Glomerular endothelial cell (primary cell): ENCODE measurements at places on chromosomes 6 and 20. TPM values are rescaled to one million over a fixed set of nuclear protein-coding genes. Genes with fewer than 3 reads are reported as not detected.
A peak's percentile ranks its signal among the peaks of the same experiment; 100 is the strongest.

- no peak for DNase-seq
Measured at GRCh38 chr6:16985513-16986284, 116.2 kb upstream of the STMND1 start.

GRCh38 chr20:32396646-32397160, 38.6 kb downstream of the ASXL1 start:
- no peak for DNase-seq

GRCh38 chr6:31004794-31005193, 5.5 kb upstream of the MUC22 start:
- DNase-seq: no peak

- peak; percentile 51 for DNase-seq
Measured at GRCh38 chr6:153023977-153024708, 21.6 kb upstream of the MTRF1L start.

- DNase-seq: no peak
Measured at GRCh38 chr6:43746613-43747102, 23.4 kb upstream of the VEGFA start.

DNA sequence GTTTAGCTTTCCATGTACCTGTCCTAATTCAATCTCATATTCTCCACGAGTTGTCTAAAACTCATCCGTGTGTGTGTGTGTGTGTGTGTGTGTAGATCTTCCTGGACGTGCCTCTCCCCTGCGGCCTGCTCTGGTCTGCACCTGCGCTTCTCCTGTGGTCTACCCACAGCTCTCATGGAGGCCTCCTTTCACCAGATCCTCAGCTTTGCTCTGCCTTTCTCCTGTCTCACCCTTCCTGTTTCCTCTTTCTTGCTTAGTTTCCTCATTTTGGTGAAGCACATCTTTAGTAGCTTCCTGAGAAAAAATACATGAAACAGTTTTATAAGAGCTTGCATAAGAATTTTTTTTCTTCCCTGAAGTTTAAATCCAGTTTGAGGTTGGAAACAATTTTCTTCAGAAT, 18.1 kb downstream of the SLX4IP start:
- no peak for DNase-seq

DNA sequence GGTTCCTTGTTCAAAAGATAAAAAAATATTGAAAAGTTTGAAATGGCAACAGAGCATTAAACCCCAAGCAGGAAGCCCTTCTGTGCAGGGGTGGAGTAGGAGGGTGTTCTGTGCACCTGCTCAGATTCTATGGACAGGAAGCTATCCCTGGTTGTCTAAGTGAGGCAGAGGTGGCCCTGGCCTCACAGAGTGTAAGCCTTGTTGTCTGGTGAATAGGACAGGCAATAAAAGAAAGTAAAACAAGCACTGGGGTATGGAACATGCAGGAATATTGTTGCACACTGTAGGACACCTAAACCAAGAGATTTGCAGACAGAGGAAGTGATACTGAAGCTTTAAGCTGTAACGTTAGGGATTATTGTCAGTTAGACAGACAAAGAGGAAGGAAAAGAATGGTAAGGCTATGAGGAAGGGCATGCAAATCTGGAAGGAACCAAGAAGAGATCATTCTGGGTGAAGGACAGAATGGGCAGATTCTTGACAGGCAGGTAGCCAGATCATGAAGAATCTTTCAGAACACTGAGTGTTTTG, 66.8 kb downstream of the TBC1D7 start:
- no peak for DNase-seq

GRCh38 chr6:75201901-75202672, 3.8 kb downstream of the COL12A1 start:
- DNase-seq: no peak

DNA sequence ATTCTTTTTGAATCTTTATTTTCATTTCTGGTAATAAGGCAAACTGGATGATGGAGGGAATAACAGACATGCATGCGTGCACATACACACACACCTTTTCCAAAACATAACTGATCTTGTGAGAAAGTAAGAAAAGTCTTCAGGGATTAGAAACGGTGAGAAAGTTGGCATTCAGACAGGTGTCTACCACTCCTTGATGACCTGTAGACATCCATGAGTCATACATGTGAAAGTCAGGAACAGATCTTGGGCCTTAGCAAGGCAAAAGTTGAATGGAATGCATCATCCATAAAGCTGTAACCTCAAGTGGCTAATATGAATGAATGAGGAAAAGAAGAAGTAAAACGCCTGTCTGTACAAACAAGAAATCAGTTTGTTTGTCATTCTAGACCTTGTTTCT, 97.3 kb downstream of the GRIK2 start:
- no peak for DNase-seq

GRCh38 chr20:20480689-20481088, 112.8 kb downstream of the INSM1 start:
- no peak for DNase-seq

DNA sequence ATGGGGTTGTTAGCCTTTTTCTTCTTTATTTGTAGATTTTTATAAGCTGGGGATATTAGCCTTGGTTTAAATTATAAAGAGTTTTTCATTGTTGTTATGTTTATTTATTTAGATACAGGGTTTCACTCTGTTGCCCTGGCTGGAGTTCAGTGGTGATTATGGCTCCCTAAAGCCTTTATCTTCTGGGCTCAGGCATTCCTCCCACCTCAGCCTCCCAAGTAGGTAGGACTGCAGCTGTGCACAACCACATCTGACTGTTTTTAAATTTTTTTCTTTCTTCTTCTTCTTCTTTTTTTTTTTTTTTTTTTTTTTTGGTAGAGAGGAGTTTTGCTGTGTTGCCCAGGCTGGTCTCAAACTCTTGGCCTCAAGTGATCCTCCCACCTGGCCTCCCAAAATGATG, 80.9 kb downstream of the UBE3D start:
- DNase-seq: no peak

DNA sequence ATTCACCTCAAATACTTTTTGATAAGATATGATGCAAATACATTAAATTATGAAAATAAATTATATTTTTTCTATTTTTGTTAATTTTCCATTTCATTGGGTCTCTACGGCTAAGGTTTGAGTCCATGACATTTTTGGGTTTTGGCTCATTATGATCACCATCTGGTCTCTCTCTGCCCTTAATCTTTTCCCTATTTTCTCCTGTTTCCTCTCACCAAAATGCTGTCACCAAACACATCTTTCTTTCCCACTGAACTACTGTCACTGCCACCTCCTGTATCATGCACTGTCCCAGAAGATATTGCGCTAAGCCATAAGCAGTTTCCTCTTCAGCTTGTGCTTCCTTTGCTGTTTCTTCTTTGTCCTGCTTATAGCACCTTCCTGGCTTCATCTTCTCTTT, 42.0 kb upstream of the OGFRL1 start:
- no peak for DNase-seq

GRCh38 chr6:154931711-154932424, 63.2 kb upstream of the TIAM2 start:
- DNase-seq: no peak

- DNase-seq: no peak
Measured at GRCh38 chr6:3052481-3053230, 15.6 kb upstream of the RIPK1 start.

- no peak for DNase-seq
Measured at GRCh38 chr20:60167812-60168211, 209.6 kb downstream of the CDH26 start.

DNA sequence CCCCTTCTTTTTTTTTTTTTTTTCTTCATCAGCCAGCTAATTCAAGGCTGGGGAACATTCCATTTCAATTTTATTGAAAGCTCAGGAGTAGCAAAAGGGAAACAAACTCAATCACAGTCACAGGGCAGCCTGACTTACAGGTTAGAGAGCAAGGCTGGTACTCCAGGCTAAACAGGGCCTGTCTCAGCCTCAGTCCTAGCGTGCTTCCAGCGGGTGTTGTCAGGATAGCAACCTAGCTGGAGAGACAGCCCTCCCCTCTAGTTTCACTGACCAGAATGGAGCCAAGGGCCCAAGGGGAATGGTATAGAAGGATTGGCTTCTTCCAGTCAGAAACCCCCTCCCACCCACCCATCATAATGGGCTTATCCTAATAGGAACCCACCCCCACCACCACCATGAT, 132.9 kb downstream of the PXDC1 start:
- DNase-seq: no peak

DNA sequence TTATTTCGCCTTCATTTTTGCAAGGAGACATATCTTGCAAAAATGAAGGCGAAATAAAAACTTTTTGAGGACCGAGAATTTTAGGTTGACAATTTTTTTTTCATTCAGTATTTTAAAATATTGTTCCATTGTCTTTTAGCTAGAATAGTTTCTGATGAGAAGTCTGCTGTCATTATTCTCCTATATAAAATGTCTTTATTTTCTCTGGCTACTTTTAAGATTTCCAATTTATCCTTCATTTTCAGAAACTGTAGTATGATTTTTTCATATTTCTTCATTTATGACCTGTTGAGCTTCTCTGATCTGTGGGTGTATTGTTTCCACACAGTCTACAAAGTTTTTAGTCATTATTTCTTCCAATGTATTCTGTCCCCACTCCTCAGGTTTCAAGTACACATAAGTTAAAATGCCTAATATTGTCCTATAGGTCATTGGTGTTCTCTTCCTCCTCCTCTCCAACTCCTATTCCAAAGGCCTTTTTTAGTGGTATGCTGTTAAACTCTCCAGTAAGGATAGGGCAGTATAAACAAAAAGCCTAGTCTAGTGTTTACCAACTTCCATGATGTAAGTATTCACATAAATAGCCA, 15.7 kb downstream of the AHI1 start:
- no peak for DNase-seq

GRCh38 chr6:35023091-35024000, 117.8 kb downstream of the TCP11 start:
- no peak for DNase-seq

DNA sequence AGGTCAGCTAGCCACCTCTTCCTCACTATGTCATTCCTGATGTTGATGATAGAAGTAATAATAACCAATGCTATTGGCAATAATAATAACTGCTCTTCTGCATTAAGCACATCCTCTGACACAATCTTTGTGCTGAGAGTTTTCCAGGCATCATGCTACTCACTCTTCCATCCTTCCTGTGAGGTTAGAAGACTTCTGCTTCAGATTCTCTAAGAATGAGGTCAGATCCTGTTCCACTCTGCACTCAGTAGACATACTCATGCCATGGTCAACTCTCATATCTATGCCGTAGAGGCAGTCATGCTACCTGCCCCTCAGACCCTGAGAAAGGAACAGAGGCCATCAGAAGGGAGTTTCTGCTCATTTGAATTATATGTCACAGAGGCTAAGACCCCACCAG, 98.1 kb upstream of the TOP1 start:
- DNase-seq: no peak

GRCh38 chr20:38453941-38454340, 18.7 kb upstream of the RALGAPB start:
- DNase-seq: no peak

DNA sequence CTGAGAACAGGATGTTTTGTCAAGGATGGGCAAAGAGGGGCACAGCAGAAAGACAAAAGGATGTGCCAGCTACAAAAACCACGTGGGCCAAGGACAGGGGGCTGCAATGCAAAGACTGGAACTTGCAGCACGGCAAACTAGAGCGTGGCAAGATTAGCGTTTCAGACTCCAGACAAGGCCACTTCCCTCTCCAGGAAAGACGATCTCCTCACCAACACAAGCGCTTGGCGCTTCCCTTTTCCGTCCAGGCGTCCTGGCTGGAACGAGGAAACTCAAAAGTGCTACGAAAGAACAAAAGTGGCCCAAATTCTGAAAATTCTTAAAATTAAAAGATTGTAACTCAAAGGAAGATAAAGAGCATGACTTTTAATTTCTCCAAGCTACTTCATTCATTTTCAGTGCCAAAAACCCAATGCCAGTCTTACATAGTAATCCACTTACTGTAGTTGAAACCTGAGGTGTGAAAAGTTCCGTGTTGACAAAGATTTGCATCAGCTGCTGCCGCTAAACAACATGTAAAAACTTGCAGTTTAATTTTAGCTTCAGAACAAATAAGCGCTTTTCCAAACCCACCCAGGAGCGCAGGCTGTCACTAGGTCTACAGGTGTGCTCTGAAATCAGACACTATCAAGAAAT, 207.1 kb upstream of the RREB1 start:
- DNase-seq: no peak

- DNase-seq: no peak
Measured at GRCh38 chr6:166757232-166758135, 130.4 kb upstream of the RPS6KA2 start.

The OR12D2 gene
- not detected in 2 replicates for total RNA-seq

The LAMA2 gene
- total RNA-seq: 0.24 and 0.58 TPM in 2 replicates

The OPRM1 gene
- total RNA-seq: not detected in 2 replicates

The TFAP2D gene
- total RNA-seq: not detected in 2 replicates

The PNPLA1 gene
- not detected in 2 replicates for total RNA-seq

The TRDN gene
- not detected in 2 replicates for total RNA-seq

The MDFI gene
- total RNA-seq: 28.2 and 34.7 TPM in 2 replicates

The CLVS2 gene
- total RNA-seq: 0.06 TPM in 1 of 2 replicates, not detected in the other
